ENCODE measurements at places on chromosomes 3 and 15.

GRCh38 chr3:5186858-5187155 is 700 bp upstream of the EDEM1 start:
- DNase-seq, result no peak

DNA sequence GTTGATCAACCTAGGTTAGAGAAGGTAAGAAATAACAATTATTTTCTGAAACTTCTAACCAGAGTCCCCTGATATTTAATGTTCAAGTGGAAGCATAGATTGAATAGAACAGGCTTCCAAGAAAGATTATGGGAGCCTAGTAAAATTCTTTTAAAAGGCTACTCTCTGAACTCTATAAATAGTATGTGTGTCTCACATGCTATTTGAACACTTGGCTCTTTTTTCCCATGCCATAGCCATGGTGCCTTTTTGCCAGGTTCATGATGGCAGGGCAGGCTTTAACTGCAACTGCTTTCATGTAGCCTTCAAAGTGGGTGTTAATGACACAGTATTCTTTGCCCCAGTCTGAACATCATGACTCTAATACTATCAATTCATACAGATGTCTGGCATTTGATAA is 22.9 kb upstream of the STRIT1 start:
- no peak for DNase-seq

DNA sequence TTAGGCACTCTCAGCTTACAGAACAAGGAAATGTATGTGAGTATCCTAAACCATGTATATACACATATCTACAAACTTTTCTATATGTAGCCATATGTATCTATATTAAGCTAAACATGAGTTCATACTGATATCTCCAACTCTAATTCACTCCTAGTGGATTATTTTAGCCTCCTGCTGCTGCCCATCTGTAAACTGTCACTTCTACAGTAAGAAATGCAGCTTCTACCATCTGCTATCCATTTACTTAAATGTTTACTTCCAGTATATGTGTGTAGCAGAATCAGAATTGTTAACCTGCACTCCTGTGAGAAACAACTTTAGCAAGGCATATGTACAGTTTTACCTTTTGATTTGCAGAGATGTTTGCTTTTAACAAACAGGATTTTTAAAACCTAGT is 478.5 kb upstream of the CBLB start:
- no peak for DNase-seq

DNA sequence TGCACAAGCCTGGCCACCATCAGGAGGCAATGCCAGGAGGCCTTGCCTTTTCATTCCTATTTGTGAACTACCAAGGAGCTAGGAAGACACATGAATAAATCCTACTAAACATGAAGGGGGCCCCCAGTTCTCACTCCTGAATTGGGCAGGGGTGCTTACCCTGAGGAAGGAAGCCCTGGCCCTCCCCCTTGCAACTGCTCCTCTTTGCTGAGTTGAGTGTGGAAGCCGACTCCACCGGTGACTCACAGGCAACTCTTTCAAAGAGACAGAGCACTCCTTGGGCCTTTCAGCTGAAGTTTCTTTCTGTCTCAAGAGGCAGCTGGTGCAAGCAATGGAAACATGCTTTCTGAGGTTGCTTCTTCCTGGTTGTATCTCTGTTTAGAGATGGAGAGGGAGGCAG is 1.7 kb downstream of the GABRG3 start:
- DNase-seq, result no peak

DNA sequence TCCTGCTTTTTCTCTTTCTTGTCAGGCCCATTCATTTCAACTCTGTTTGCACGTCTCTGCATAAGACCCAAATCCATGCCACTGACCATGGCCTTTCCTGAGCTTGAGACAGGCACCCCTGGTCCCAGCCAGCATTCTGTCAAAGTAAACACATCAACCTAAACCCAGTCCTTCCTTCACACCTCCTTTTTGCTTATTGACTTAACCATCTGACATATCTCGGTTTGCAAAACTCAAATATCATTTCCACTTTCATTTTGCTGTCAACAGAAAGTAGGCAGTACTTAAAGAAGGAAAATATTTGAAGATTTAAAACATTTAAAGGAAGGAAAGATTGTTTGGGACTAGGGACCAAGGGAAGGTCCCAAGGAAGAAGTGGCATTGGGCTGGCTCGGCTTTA is 48.2 kb upstream of the KBTBD8 start:
- no peak for DNase-seq

DNA sequence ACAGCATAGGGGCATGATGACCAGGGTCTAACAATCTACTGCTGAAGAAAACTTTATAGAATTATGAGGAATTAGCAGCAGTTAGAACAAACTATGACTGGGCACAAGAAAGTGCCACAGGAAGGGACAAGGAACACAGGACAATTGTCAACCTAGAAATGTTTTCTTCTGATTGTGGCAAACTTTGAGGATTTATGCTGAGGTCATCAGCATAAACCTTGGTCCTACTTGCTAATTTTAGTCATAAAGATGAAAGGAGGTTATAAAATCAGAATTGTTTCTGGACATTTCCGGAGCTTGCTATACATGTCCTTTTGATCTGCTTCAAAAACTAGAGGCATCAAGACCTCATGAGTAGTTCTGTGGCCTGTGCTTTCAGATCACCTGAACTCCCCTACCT is 446.6 kb upstream of the THBS1 start:
- no peak for DNase-seq

DNA sequence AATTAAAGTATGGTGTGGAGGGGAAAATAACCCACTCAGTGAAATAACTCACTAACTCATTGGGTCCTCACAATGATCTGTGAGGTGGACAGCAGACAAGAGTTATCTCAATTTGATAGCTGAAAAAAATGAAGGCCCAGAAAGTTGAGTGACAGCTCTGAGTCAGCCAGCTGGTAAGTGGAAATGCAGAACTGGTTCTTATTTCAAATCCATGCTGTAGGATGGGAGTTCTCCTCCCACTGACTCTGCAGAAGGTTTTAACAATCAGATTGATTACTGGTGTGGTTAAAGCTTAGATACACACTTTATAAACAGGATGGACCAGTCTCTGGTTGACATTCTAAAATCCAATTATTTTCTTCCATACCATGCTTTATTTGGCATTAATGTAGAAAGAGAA is 87.0 kb upstream of the LMOD3 start:
- DNase-seq, result no peak

- DNase-seq, result no peak
Observed at GRCh38 chr3:14273901-14274611, 95.4 kb downstream of the LSM3 start.

DNA sequence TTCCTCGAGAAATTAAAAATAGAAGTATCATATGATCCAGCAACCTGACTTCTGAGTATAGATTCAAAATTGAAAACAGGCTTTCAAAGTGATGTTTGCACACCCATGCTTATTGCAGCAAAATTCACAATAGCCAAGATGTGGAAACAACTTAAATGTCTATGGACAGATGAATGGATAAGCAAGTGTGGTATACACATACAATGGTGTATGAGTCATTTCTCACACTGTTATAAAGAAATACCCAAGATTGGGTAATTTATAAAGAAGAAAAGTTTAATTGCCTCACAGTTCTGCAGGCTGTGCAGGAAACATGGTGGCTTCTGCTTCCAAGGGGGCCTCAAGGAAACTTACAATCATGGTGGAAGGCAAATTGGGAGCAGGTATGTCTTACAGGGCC is 100.8 kb downstream of the KLF13 start:
- DNase-seq, result no peak

DNA sequence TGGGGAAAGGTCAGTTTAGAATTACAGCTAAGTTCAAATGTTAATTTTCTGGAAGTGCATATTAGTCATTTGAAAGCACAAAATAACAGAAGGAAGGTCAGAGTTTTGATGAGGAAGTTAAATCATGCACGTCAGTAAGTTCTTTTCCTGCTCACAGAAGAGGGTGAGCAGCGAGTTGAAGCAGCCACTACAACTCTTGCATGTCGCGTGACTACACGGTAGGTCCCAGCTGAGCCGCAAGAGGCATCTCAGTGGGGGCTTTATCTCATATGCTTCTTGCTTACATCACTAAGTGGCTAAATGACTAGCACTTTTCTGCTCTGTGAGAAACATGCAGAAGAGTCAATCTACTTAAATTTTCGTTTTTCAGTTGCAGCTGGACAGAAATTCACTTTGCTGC is 21.3 kb upstream of the SEC62 start:
- DNase-seq, result no peak

GRCh38 chr3:129665024-129665768 is 58.7 kb upstream of the PLXND1 start:
- no peak for DNase-seq

GRCh38 chr15:49370782-49371181 is 52.3 kb upstream of the FGF7 start:
- no peak for DNase-seq

- DNase-seq, result no peak
Observed at GRCh38 chr3:77648664-77649063, 608.8 kb downstream of the ROBO2 start.

DNA sequence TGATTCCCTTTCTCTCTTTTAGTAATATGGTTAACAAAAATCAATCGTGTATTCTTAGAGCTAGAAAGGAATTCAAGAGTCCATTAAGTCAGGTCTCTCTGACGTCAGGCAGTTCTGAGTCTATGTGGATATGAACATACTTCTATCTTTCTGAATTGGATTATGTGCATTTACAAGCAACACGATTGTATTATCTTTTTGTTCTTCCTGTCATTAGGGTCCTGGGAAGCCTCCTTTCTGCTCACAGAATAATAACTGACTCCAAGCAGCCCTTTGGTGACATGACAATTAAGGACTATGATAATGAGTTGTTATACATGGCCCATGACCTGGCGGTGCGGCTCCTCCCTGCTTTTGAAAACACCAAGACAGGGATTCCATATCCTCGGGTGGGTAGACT is 14.0 kb downstream of the EDEM1 start:
- no peak for DNase-seq

- no peak for DNase-seq
Observed at GRCh38 chr15:69887009-69887408, 210.7 kb downstream of the TLE3 start.

GRCh38 chr3:188106887-188107830 is 46.8 kb upstream of the LPP start:
- DNase-seq, result no peak

GRCh38 chr15:74124759-74125158 is 5.6 kb upstream of the ISLR2 start:
- DNase-seq, result no peak

GRCh38 chr15:101349047-101349951 is 54.3 kb upstream of the SNRPA1 start:
- no peak for DNase-seq

DNA sequence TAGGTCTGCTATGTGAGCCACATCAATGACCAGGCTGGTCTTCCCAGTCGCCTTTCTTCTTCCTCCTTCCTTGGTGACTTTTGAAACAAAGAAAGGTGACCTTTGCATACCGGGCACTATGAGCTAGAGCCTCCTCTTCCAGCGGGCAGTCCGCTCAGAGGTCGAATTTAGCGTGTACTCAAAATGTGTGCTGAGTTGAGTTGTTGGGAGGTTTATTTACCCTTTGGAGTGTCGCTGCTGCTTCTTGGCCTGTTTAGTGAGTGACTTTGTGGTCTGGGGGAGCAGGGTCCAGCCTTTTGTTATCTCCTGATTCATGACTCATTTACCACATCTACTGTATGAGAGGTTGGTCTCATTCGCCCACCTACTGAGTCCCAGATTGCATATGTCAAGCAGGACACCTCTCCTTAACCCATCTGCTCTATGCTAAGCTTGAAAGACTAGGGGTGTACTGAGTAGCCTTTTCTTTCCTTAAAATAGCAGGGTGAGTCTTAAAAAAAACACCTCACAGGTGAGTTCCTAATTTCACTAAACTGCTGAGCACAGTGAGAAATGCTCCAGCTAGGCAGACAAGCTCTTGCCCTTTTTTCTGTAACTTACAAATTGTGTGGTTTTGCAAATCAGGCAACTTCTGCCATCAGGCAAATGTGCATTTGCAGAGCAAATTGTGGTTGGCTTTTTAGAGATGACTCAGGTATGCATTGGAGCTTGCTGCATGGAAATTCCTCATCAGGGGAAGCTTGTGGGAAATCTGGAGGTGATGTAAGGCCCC is 3.2 kb upstream of the SIAH2 start:
- no peak for DNase-seq

- no peak for DNase-seq
Observed at GRCh38 chr3:189260556-189261493, 89.1 kb downstream of the TPRG1 start.

DNA sequence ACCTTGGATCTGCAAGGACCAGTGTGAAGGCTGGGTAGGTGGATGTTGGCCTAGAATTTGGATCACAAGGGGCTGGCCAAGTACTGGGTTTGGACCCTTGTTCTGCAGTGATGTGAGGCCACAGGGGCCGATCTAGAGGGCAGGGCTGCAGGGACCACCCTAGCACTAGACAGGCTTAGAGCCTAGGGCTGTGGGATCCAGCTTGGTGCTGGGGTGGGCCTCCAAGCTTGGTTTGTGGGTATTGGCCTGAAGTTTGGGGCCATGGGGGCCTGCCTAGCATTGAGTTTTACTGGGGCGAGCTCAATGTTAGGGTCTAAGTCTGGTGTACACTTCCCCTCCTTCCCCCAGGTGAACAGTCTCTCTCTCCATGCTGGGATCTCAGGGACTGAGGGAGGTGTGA is 36.5 kb downstream of the UBE3A start:
- no peak for DNase-seq

GRCh38 chr3:54192026-54192425 is 69.7 kb downstream of the CACNA2D3 start:
- DNase-seq, result no peak

DNA sequence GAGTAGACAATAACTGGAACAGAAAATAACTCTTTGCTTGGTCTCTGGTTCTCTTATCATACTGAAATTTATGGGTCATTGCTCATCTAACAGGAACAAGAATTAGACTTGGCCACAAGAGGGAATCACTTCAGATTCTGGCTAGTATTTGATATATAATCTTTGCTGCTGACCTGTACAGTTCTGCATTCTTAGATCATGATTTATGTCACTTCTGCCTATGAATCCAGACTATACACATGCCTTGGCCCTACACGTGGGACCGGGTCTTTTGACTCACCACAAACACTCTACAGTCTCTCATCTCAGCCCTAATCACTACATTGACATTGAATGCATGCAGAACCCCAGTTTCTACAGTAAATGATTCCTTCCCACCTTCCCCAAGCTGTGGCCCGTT is 162.5 kb upstream of the SOX2 start:
- DNase-seq, result no peak
